ENCODE measurements at places on chromosomes 7 and 10.

- DNase-seq = no peak
Measured at GRCh38 chr10:113221756-113222168, 271.7 kb downstream of the TCF7L2 start.

- no peak for DNase-seq
Measured at GRCh38 chr10:32372000-32372875, 25.3 kb upstream of the EPC1 start.

DNA sequence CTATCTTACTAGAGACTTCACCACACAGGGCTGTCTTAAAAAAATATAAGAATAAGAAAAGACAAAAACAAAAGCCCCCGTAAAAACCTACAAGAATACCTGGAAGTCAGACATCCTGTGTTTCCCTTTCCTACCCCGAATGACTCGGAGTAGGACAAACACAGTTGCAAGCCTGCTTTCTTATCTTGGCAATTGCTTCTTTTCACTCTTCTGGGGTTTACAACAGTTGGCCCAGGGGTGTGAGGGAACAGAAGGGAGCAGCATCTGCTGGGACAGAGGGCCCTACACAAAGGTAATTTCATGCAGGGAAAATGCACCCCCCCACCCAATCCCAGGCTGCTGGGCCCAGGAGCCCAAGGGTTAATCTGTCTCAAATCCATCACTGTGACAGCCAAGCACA is 220.6 kb downstream of the ARHGAP12 start:
- DNase-seq = no peak

DNA sequence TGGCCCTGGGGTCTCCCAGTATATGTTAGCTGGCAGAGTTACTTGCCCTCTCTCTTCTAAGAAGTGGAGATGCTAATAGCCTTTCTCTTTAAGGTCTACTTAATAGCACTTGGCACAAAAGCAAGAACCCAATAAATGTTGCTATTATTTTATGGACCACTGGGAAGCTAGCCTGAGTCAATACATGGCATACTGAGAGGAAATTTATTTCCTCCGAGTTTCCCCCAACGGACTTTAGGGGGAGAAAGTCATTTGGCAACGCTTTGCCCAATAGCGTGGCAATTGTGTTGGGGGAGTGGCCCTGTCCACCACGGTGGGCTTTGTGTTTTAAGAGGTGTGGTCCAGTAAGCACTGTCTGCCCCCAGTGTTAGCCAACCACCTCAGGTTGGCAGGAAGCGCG is 87.4 kb upstream of the SMNDC1 start:
- DNase-seq = no peak

DNA sequence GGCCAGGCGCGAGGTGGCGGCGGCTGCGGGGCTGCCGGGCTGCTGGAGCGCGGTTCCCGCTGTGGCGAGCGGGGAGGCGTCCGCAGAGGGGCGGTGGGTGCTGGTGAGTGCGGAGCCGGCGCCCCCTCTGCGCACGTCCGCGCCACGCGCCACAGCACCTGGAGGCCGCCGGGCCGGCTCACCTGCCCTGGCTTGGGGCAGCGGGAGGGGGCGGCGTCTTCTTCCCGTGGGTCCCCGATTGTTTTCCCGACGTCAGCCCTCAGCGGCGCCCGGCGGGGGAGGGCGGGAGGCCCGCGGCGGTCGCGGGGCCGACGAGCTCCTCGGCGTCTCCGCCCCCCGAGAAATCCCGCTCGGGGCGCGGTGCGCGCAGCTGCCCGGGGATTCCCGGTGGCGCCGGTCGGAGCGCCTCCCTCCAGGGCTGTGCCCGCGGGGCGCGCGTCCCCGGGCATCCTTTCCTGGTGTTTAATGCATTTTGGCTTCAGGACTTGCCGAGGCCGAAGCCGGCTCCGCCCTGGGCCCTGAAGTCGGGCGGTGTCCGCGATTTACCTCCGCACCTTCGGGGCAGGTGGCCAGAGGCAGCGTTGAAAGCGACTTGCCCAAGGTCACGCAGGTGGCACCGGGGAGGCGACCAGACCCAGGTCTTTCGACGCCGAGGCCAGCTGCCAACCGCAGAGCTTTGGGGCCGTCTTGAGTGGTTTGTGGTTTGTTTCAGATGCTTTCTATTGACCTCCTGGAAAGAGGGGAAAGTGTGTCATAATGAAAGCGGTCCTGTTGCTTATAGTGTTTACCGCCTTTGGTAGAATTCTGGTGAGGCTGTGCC is 561 bp downstream of the PLEKHA1 start:
- DNase-seq = no peak

- no peak for DNase-seq
Measured at GRCh38 chr10:70672165-70673042, at the start of gene ADAMTS14. ADAMTS14 (plus strand) TSS chr10:70672506; CDS start chr10:70672803, 297 bp downstream.

GRCh38 chr7:98997846-98998245 is 119.5 kb downstream of the TRRAP start:
- DNase-seq = no peak

DNA sequence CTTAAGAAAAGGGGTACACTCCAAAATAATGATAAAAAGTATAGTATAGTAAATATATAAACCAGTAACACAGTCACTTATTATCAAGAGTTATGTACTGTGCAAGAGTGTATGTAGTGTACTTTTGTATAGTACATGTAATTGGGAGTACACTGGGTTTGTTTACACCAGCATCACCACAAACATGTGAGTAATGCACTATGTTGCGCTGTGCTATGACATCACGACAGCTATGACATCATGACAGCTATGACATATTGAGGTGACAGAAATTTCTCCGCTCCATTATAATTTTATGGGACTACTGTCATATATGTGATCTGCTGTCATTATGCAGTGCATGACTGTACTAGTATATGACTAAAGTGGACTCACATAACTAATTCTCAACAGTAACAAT is 84.6 kb downstream of the KMT2C start:
- DNase-seq = no peak

GRCh38 chr10:105545101-105545500 is 904.0 kb downstream of the SORCS3 start:
- no peak for DNase-seq

DNA sequence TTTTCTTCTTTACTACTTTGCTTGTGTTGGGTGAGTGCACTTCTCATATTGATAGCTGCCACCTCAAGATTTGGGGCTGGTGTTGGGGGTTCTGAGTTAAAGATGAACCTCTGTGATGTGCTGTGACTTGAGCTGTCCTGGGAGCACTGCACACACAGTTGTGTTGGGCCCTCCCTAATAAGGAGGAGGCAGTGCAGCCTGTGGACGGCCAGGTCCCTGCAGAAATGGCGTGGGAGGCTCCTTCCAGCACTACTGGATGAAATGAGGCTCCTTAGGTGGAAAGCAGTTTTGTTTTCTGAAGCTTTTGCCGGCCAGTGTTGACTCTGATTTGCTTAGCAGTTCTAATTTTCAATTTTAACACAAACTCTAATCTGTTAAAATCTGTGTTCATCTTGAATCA is 44.0 kb downstream of the WDR37 start:
- no peak for DNase-seq

DNA sequence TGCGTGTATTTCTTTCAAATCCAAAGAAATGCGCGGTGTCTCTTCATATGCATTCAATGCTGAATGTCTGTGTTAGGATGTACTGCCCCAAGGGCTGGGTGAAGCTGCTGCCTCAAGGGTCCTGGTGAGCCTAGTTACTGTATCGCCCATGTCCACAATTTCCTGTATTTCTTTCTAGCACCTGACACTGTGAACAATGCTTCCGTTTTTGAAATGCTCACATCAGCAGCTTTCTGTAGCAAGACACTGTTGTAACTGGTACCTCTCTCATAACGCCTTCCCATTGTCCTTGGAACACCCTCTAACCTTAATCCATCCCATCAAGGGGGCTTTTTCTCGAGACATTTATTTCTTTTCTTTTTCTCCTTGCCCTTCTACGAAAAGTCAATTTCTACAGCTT is 25.1 kb downstream of the NRP1 start:
- no peak for DNase-seq

GRCh38 chr7:33050535-33051318 is 11.8 kb downstream of the NT5C3A start:
- DNase-seq = peak; percentile 58

DNA sequence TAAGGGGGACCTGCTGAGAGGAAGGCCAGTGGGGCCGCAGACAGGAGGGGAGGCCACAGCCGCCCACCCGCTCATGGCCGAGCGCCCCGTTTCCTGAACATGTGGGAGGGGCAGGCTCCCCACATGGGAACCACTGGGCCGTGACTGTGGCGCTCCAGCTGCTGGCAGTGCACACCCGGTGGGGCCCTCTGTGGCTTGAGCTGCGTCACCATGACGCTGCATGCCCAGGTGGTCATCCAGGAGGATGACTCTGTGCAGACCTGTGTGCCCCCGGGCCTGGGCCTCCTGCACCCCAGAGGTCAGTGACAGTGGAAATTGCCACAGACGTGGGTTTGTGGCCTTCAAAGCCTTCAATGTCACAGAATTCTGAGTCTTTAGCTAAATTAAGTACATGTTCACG is 85.1 kb downstream of the MGMT start:
- no peak for DNase-seq
